Activated CD8-positive, alpha-beta memory T cell treated with anti-CD3 and anti-CD28 coated beads, Interleukin-2, amount 50 U/mL, for 48 hours (primary cell): ENCODE measurements at places on chromosomes 11 and 22.

GRCh38 chr22:38997518-38997917 is 15.4 kb downstream of the APOBEC3B start:
- no peak for DNase-seq

DNA sequence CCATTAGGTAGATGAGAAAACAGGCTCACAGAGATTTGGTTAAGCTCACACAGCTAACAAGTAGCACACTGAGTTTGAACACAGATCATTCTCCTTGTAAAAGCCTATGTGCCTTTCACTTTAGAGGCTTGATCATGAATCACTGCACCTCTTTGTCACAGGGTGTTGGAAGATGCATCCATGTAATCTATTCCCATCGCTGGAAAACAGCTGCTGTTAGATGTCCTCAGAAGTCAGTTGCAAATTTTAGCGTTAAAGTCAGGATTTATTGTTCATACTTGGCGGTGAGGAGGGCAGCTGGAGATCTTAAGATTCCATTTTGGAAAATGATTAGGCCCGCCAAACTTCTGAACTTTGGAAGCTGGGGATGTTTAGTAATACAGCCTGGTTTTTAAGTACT is 2.6 kb downstream of the CNTF start:
- DNase-seq, result no peak

GRCh38 chr11:131910523-131911387 is 540.3 kb downstream of the NTM start:
- DNase-seq, result no peak

GRCh38 chr11:110100476-110101240 is 7.5 kb downstream of the ZC3H12C start:
- no peak for DNase-seq

DNA sequence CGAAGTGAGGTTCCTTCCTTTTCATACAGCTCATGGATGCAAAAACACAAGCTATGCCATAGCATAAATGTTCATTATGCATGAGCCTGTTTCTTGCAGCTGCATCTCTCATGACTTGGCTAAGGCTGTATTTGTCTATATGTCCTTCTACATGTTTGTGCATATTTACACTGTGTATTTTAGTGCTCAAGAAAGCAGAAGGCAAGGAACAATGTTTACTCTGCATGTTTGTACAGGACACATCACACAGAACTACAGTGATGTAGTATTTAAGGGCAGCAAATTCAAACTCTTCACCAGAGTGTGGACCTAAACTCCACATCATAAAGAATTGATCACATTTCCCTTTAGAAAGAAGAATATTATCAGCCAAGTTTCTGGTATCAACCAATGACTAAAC is 170.3 kb downstream of the CADM1 start:
- DNase-seq, result no peak

- peak; percentile 64 for DNase-seq
These were observed at the start of gene GAL for GRCh38 chr11:68684385-68685356. GAL (plus strand) TSS chr11:68684544; CDS start chr11:68684924, 380 bp downstream.

DNA sequence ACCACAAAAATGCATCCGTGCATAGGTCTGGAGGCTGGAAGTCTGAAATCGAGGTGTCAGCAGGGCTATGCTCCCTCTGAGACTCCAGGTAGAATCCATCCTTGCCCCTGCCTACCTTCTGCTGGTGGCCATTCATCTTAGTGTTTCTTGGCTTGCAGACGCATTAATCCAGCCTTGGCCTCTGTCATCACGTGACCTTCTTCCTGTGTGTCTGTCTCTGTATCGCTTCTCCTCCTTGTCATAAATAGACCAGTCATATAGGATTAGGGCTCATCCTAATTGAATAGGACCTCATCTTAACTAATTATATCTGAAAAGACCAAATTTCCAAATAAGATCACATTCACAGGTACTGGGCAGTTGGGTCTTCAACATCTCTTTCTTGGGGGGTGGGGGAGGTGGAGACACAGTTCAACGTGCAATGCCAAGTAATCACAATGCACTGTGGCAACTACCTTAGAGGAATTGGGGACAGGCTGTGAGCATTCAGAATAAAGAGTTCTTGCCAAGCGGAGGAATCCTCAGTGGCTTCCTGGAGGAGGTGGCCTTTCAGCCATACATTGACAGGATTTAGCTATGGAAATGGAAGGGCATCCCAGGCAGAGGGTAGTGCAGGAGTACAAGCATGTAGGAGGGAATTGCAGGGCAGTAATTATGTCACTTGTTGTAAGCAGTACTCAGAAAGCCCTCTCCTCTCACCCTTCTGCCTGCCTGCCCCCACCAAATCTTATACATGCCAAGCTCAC is 96.2 kb upstream of the SYT13 start:
- no peak for DNase-seq

DNA sequence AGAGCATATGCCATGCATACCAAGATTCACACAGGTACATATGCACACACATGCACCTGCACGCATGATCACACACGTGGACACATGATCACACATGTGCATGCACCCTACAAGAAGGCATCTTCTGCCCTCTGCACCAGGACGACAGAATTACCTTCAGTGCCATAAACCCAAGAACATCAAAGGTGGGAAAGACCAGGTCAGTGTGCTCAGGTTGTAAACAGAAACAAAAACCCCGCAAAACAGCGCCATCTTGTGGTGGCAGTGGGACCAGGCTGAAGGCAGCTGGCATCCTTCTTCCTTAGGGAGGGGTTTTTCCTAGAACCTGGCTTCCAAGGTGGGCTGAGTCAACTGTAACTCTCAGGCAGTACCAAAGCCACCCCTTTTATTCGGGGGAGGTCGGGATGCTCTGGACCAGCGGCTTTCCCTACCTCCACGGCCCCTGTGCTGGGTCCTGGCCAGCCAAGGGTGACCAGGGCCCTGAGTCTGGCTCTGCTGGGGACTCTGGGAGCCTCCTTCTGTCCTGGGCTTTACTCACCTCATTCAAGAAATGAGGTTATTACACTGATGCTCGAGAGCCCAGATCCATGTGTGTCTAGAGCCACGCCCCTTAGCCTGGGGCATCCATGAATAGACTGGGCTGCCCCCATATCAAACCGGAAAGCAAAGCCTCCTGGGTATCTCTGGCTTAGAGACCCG is 69.4 kb upstream of the FGF3 start:
- DNase-seq, result peak; percentile 90

DNA sequence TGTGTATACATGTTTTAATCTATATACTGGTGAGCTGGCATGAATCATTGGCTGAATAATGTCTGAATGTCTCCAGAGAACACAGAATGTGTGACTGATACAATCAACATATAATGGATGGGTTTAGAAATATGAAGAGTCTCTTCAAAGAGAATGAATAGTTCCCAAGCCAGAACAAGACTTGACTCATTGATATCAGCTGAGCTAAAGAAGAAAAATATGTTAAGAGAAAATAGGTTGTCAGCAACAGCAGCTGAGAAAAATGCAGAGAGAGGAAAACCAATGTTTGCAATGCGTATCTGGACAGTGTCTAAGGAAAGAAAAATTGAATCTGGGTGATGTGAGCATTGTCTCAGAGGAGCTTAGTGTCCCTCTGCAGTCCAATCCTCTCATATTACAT is 1281.8 kb upstream of the TENM4 start:
- DNase-seq, result no peak

DNA sequence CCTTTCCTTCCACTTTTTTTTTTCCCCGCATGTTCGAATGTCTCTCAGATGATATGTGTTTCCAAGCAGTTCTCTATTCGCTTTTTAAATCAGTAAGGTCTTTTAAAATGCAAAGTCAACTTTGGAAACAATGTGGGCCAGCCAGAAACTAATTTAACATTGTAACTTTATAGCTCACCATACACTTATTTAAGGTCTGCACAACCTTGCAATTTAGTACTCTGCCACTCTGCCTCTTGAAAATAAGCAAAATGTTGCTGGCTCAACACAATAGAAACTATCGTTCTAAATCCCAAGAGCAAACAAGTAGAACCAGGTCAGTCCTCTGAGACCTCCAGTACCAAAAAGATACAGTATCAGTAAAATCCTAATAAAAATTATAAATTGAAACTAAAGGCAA is 109.0 kb downstream of the SIK3 start:
- DNase-seq, result no peak

GRCh38 chr11:58907780-58908179 is 31.5 kb upstream of the GLYATL1 start:
- DNase-seq, result no peak

DNA sequence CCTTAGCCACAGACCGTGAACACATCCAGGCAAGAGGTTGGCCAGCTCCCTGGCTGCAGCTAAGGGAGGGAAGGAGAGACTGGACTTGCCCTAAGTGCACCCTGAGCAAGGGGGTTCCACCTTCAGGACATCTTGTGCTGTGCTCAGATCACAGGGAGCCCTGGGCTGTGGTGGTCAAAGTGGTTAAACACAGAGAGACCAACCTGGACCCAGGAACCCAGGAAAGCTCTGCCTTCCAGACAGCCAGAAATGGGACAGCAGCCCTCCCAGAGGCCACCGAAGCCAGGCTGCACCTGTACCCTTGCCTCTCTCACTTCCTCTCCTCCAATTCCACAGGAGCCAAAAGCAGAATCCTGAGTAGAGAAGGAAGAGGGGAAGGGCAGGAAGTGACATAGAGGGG is 105.2 kb upstream of the TMEM45B start:
- no peak for DNase-seq

GRCh38 chr11:120929090-120929489 is 94.8 kb upstream of the TBCEL start:
- DNase-seq, result no peak

- DNase-seq, result no peak
These were observed 217.7 kb downstream of the LUZP2 start for GRCh38 chr11:24714601-24715000.

DNA sequence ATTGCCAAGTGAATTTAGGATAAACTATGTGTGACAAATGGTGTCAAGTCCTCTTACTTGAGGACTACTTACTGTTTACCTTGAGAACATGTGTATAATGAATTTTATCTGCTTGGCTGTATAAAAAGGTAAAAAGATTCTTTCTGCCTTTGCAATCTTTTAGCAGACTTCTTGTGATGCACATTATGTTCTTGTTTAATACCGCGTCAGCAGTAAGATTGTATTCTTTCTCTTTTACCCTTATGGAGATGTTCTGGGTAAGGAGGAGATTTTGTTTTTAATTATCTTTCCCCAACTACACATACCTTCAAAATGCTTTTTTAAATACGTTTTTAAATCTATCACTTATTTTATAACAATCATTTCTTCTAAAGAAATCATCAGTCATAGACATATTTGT is 1166.4 kb upstream of the CNTN5 start:
- DNase-seq, result no peak

- DNase-seq, result no peak
These were observed 23.0 kb downstream of the PC start for GRCh38 chr11:66934950-66935779.

- no peak for DNase-seq
These were observed 213.8 kb downstream of the DSCAML1 start for GRCh38 chr11:117583063-117583801.

- DNase-seq, result no peak
These were observed 522.6 kb downstream of the BUD13 start for GRCh38 chr11:116250155-116250554.

GRCh38 chr11:113954235-113954634 is 20.7 kb upstream of the HTR3A start:
- no peak for DNase-seq

DNA sequence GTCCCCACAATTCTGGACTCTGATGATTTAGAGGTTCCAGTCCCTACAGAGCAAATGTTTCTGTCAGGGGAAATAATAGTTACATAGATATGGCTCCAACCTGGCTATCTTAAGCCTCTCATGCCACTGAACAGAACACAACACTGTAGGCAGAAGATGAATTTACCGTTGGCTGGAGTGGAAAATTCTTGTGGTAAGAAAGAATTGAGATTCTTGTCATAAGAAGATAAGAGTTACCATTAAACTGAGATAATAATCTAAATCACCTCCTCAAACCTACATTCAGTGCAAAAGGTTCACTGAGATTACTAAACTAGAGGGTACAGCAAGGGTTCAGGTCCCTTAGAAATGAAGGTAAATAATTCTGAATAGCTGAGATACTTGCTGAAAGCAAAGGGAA is 10.1 kb upstream of the NAALAD2 start:
- DNase-seq, result no peak

- peak; percentile 22 for DNase-seq
These were observed 23.6 kb downstream of the PDGFB start for GRCh38 chr22:39220890-39221850.

DNA sequence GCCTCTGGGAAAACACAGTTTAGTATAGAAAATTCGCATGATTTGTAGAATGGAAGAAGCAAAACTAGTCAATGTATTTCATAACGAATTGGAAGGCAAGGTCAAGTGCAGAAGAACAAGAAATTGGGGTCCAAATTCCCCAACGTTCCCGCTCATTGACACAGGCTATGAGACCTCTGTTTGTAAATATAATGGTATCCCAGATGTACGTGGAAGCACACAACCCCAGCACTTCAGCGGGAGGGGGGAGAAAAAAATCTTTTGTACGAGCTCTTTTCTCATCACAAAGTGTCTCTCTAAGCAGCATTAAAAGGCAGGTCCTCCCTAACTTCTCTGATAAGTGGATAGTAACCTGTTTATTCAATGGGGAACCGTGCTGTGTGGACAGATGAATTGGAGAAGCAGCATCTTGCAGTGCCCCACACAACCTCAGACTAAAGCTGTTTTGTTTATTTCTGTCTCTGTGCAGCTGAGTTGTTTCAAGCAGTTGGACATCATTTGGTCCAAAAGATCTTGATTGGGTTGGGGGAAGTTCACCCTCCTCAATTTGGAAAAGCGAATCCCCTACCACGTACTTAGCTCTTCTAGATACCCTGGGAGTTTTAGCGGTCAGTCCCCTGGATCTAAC is 1.1 kb upstream of the GAB2 start:
- DNase-seq, result no peak

GRCh38 chr11:33089776-33090175 is 50.4 kb downstream of the TCP11L1 start:
- DNase-seq, result no peak

DNA sequence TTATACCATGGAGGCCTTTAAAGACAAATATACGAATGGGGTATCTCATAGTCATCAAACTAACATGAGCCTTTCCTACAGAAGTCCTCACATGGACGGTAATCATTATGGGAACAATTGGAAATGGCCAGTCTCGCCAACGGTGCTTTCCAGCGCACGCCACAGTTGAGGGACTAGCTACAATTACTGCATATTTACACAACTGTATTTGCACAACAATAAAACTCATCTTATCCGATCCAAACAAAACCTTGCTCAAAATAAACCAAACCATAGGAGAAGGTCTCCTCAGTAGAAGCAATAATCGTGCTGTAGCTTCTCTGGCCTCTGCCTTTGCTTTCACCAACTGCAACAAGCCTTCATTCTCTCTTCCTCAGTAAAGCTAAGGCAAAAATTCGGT is 5.9 kb downstream of the CADM1 start:
- DNase-seq, result no peak

GRCh38 chr11:57604296-57605027 is 7.0 kb downstream of the SERPING1 start:
- DNase-seq, result no peak

GRCh38 chr11:61976813-61977475 is 9.5 kb upstream of the FTH1 start:
- DNase-seq, result no peak

DNA sequence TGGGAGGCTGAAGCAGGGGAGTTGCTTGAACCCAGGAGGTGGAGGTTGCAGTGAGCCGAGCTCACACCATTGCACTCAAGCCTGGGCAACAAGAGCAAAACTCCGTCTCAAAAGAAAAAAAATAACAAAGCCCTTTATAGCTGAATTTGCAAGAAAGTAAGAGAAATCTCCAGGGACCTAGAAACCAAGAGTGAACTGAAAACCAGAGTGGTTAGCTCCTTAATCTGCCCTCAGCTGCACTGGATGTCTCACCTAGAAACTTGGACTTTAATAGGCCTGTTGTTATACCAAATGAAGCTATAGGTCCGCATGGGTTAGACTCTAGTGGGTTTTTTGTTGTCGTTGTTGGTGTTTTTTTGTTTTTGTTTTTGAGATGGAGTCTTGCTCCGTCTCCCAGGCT is 4.1 kb downstream of the NEU3 start:
- no peak for DNase-seq
